Stimulated activated CD8-positive, alpha-beta memory T cell treated with anti-CD3 and anti-CD28 coated beads, Interleukin-7, amount 100 ng/mL, for 1 hour (primary cell): ENCODE measurements at places on chromosomes 16 and 17.

DNA sequence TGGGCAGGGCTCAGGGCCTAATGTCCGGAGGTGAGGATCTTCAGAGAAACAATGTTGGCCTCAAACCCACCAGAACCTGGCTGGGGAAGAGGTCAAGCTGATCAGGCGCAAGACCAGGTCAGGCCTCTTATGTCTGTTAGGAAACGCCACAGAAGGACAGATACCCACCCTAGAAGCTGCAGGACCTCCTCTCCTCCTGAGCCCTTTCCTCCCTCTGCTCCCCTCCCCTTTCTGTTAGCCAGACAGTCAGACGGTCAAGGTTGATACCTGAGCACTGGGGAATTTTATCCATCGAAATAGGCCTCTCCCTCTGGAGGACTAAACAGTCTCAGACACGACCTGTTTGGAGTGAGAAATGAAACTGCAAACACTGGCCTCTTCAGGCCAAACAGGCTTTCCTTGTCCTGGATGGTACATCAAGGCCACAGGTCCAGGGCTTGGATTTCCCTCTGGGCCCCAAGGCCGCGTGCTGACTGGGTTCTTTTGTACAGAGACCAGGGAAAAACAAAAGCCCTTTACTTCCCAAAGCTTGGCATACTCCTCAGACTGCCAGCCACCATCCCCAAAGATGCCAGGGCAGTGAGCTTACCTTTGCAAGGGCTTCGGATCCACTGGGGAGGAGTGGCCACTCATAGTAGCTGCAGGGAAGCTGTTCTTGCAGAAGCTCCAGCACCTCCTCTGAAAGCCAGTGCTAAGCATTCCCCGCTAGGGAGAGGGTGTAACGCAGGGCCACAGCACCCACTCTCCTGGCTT is 135.8 kb downstream of the CCDC182 start:
- no peak for DNase-seq

GRCh38 chr16:78443542-78444364 is 344.3 kb downstream of the WWOX start:
- no peak for DNase-seq

GRCh38 chr16:7997966-7998365 is 592.3 kb downstream of the TMEM114 start:
- no peak for DNase-seq

- DNase-seq: no peak
These were observed 104.9 kb downstream of the CEP112 start for GRCh38 chr17:66087073-66087472.
